ENCODE measurements at places on chromosomes 2 and 18.

- no peak for DNase-seq
These were observed 587 bp downstream of the SUMO1 start for GRCh38 chr2:202237787-202238233.

DNA sequence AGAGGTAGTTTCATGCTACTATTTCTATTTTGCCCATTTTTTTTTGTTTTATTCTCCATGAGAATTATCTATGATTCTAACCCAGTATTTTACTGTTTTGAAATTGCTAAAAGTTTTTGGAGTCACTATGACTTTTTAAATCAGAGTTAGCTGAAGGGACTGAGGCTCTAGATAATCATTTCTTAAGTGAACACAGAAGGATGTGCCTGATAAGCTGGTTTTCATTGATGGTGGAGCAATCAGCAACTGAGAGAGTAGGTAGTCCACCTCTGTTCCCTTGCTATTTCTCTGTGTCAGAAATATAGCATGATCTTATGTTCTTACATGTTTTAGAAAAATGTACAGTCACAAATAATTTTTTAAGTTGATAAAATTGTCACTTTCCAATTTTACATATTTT, 59.4 kb downstream of the CCDC138 start:
- DNase-seq: no peak

GRCh38 chr2:223641082-223641481, 38.9 kb upstream of the SCG2 start:
- peak; percentile 14 for DNase-seq

GRCh38 chr2:106816974-106817373, 69.0 kb downstream of the ST6GAL2 start:
- DNase-seq: peak; percentile 3

DNA sequence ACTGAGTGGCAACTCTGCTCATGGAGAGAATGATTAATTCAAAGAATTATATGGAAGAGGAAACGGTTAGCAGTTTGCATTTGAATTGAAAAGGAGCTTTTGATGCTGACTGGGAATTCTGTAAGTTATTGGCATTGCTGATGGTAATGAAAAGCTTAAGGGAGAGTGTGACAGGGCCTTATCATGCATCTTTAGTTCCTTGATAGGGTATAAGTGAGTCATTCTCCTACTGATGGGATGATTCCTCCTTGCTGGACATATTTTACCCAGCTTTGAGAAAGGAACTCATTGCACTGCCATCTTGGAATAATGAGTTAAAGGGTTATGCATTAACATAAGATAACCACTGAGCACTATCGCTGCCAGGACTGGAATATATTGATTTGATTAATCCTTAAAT, 740.7 kb downstream of the DCC start:
- no peak for DNase-seq

DNA sequence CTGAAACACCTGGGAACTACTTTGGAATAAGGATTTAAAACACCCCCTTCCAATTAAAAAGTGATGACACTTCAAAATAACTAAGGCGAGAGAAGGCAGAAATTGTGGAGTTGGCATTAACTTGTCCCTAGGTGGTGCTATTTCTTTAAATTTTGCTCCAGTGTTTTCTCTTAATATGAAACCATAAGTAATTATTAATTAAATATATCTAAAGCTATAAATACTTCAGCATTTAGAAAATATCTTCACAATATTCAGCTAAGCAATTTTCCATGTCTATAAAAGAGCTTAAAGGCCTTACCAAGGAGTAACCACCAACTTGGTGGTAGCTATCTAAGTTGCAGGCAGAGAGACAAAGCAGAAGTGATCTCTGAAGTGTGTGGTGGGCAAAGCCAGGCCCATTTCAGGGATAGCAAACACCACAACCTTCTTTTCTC, 186.8 kb upstream of the PGAP1 start:
- DNase-seq: no peak

DNA sequence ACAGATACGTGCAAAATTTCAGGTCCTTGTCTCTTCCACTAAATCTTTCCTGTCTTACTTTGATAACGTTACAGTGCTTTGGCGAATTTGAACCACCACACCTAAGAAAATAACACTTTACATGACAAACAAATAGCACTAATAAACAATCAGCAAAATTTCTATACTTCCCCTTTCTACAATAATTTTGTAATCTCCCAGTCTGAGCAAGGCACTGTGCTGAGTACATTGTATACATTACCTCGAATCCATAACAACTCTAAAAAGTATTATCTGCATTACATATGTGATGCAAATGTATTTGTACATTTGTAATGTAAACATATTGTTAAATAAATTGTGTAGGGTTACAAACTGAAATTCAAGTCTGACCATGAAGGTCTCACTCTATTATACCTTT, 49.9 kb downstream of the RTN4 start:
- DNase-seq: no peak
